ENCODE measurements at places on chromosomes 1 and 21. TPM values are rescaled to one million over a fixed set of nuclear protein-coding genes. Genes with fewer than 3 reads are reported as not detected.

PCAT6 gene
- 0.85 TPM for total RNA-seq

KCNN3 gene
- 0.07 TPM for total RNA-seq

C1orf53 gene
- total RNA-seq, result 1.4 TPM

SPRR2E gene
- not detected for total RNA-seq

LCE6A gene
- not detected for total RNA-seq

RAD54L gene
- 2.5 TPM for total RNA-seq

FBXO42 gene
- 17.8 TPM for total RNA-seq

LRRC7 gene
- total RNA-seq, result not detected
